CD4-positive, alpha-beta T cell treated with Interleukin-15 for 4 hours (primary cell): ENCODE measurements at places on chromosomes 5 and 9.
A peak's percentile ranks its signal among the peaks of the same experiment; 100 is the strongest.

DNA sequence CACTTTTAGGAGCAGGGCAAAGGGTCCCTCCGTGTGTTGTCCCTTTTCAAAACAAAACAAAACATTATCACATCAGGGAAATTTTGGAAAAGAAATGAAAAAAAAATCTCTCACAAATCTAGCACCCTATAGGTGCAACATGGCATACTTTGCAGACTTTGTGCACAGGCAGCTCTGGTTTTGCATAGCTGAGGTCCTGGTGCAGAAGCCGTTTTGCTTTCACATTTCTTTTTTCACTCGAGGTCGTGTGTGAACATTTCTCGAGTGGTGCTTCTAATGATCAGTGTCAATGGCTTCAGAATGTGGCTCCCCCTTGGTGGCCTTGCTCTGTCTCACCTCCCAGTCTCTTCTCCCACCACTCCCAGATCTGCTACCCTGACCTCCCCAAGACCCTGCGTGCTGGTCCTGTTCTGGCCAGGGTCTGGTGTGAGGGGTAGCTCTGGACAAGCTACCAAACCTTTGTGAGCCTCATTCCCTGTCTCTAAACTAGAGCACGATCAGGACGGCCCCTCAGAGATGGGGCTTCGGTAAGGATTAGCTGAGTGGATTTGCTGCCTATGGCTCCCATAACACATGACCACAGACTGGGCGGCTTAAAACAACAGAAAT, 258.0 kb downstream of the NSG2 start:
- no peak for DNase-seq

DNA sequence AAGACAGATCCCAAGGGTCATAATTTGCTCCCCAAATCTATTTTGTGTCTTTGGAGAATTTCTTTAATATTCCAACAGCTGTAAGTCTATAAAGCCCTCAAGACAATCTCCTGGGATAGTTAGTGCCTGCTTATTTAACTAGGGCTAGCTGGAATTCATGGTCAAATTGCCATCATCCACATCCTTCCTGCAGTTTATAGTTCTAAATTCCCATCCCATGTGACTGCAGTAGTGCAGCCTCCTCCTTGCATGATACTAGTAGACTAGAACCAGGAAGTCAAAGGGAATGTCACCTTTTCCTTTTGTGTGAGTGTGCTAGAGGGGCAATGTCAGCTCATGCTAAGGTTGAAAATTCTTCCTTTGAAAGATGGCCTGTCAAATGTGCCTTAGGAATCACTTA, 214.8 kb upstream of the PIK3R1 start:
- no peak for DNase-seq

DNA sequence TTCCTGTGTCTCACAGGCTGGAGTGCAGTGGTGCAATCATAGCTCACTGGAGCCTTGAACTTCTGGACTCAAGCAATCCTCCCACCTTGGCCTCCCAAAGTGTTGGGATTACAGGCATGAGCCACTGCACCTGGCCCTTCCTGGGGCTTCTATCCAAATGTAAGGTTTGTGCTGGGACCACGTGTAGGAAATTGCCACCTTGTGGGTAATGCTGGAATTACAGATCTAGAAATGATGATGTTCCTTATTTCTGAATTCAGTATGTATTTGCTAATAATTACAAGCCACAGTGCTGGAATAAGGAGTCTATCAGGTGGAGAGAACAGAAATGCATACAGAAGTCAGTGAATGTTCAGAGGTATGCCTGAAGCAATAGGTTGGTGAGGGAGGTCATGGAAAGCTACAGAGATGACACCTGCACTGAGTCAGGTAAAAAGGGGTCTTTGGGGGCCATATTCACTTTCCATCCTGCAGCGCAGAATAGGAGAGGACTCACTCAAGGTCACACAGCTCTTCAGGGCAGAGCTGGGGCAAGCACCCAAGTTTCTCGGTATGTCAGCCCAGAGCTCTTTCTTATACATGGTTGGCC, 8.8 kb upstream of the IGFBPL1 start:
- peak; percentile 20 for DNase-seq

- peak; percentile 57 for DNase-seq
Observed at GRCh38 chr9:75200892-75201470, 112.7 kb downstream of the OSTF1 start.

- DNase-seq: no peak
Observed at GRCh38 chr9:104854613-104855012, 73.3 kb downstream of the ABCA1 start.

GRCh38 chr5:172871982-172872381, 37.9 kb downstream of the ERGIC1 start:
- no peak for DNase-seq

DNA sequence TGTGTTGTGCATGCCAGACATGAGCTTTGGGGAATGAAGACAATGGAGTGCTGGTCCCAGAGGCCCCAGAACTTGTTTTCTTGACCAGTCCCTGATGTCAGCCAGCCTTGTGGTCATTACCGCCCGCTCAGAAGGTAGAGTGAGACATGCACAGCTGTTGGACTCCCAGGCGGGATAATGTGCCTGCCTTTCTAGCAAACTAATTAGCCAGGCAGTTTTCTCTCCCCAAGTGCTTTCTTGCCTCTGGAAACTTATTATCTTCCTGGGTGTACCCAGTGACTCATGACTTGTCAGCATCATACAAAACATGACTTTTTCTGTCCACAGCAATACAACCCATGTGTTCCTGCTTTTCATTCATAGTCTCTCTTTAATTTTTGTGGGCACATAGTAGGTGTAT, 131.1 kb downstream of the RMI1 start:
- DNase-seq: no peak

DNA sequence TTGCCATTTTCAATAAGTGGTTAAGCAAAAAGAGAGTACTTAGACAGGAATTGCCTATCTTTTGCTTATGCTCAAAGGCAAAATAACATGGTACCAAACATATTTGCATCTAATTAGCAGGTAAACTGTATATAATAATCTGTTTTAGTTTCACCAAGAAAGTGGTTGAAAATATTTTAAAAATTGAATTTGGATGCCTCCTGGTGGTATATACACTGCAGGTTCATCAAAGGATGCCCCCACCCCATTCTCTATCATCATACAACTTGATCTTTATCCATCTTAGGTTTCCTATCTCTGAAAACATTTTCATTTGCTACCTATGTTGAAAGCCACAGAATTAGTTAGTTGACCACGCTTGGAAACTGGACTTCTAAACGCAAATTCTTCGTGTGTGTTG, 47.0 kb upstream of the MROH2B start:
- DNase-seq: no peak

GRCh38 chr5:52502460-52502999, 285.2 kb upstream of the ITGA1 start:
- no peak for DNase-seq

GRCh38 chr5:173327948-173328843, at the start of gene STC2:
TSS of gene STC2 (minus strand) at chr5:173328414. CDS start at chr5:173328193, 221 bp downstream.
- DNase-seq: no peak

DNA sequence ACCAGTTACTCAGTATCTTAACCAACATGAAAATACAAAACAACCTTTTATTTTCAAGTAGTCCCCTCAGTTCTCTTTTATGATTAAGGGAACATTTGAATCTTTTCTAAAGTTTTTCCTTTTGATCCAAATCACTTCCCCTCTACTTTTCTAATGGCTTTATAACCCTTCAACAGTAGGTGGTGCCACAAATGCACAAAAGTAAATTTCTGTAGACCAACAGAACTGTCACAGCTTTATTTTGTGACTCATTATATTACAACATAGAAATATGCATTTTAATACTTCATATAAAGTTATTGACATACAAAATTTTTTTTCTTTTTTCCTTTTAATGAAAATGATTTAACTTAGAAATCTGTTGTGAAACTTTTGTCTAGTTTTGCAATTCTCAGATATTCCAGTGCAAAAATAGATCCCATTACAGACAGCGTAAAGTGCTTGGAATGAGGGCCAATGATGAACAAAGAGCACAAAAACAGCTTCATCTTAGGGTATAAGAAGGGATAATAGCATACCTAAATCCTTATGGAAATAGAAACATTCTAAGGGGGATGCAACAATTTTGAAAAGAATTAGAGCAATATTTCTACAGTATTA, 17.0 kb downstream of the NIPSNAP3B start:
- DNase-seq: peak; percentile 6

DNA sequence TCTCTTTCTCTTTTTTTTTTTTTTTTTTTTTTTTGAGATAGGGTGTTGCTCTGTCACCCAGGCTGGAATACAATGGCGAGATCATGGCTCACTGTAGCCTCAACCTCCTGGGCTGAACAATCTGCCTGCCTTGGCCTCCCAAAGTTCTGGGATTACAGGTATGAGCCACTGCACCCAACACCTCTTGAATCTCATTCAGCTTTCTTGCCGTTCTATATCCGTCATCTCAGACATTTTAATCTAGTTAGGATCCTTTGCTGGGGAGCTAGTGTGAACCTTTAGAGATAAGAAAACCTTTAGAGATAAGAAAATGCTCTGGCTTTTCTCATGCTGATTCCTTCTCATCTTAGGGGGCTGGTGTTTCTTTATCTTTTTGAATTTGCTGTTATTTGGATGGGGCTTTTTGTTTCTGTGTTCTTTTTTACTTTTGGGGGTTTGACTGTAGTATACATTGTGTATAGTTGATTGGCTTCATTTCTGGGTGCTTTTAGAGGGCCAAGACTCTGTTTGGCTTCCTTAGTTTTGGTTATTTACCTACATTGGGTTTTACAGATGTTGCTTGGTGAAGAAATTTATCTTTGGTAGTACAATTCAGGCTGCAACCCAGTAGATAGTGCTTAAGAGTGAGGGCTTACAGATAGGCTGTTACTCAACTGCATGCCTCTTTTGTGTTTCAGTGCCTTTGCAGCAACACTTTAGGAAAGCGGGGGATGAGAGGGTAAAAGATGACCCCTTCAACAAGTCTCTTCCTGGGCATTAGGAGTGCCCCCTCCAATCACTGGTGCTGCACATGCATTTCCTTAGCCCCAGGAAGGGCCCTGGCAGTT, 41.9 kb upstream of the SLC36A1 start:
- DNase-seq: no peak

GRCh38 chr5:32710550-32711361, at the start of gene NPR3:
TSS of gene NPR3 (plus strand) at chr5:32711321. CDS start at chr5:32711777, 456 bp downstream.
- no peak for DNase-seq

DNA sequence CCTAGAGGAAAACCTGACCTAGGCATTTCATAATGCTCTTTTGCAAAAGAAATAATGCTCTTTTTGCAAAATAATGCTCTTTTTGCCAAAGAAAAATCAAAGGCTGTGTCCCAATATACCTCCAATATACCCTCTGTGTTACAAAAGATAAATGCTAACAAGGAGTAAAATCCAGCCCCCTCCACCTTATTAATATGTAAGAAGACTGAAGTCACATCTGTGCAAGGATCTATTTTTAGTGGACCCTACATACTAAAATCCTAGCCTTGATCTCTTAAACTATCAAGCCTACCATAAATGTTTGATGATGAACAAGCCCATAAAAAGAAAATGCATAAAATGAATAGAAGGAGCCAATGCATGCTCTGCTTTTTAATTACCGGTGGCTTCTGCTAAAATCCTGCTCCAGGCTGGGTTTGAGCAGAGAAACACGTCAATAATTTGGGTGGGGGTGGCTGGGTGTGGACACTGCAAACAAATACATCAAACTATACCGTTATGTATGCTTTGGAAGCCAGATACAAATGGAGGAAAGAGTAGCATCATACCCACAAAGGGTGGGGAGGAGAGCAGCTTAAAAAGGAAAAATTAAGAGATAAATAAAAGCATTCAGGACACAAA, 131.6 kb downstream of the SEMA6A start:
- DNase-seq: no peak

DNA sequence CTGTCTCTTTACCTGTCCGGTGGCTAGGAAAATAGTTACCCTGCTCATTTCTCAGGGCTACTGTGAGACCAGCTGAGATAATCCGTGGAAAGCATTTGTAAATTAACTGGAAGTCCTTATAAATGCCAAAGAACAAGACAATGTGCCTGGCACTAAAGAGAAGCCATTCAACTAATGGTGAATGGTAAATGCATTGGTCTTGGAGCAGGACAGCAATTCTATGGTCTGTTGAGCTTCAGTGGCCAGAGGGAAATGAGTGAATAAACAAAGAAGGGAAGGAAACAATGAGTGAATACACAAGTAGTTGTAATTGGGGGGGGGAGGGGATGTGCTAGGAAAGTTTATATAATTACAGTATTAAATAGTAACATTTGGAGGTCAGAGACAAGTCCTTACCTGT, 353.6 kb downstream of the SEMA5A start:
- no peak for DNase-seq

GRCh38 chr9:23309800-23310199, 516.2 kb downstream of the ELAVL2 start:
- no peak for DNase-seq

DNA sequence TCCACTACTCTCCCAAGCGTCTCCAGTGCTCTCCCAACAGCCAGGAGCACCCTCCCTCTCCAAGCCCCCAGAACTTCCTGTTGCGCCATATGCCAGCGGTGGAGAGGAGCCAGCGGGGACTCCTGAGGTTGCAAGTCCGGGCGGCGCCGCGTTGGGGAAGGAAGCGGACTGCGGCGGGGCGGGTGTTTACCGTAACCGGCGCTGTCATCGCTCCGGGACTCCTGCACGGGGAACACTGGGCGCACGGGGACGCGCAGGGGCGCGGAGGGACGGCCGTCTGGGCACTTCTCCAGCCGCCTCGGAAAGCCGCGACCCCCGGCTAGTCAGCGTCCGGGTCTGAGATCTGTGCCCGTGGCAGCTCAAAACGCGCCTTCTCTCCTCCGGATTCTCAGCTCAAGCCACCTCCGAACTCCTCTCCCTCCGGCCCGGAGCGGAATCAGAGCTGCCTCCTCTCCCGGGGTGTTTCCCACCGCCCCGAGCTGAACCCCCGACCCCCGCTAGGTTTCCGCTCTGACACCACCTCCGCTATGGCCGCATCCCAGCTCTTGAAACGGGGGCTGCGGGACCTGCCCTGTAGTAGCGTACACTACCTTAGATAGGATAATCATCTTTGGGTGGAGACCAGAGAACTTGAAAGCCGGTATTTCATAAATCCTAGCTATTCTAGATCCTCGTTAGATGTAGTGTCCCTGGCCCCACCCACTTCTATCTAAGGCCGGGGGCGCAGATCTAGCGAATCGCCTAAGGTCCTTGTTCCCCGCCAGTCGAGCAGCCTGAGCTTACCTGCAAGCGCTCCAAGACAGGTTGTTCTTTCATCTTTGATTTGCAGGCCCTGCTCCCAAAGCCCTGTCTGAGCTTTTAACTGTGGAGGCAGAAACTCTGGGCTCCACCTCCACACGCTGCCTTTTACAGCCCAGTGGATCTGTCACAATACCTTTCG, at the start of gene TRPM6:
TRPM6 (minus strand) TSS at position 881 of the 940 bp plus-strand sequence; CDS start at position 816, 65 bp downstream.
- peak; percentile 18 for DNase-seq

DNA sequence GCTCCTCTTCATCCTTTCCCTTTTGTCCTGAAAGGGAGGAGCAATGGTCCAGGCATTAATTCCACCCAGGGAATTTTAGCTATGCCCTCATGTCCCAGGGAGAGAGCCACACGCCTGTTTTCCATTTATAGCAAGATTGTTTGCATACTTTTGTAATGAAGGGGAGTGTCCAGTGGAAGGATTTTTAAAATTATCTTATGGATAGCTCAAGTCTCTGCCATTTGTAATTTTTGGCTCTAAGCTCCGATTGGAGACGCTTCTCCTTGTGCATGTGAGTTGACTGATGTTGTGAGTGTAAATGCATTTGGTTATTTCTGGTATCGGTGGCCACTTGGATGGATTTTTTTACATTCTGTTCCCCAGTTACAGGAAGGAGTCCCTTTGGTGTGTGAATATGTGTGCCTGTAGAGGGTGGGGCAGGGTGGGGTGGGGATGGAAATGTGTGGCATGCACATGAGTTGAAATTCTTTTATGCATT, 7.2 kb upstream of the RPL26L1 start:
- DNase-seq: no peak

GRCh38 chr5:68232277-68232676, 16.7 kb downstream of the PIK3R1 start:
- no peak for DNase-seq

- no peak for DNase-seq
Observed at GRCh38 chr9:22682536-22682935, 235.9 kb downstream of the DMRTA1 start.

GRCh38 chr9:120289098-120289497, 290.9 kb downstream of the CDK5RAP2 start:
- DNase-seq: no peak
